ENCODE measurements at places on chromosomes 1 and 21.

GRCh38 chr1:20322081-20322824, 31.6 kb downstream of the VWA5B1 start:
- DNase-seq, result peak; percentile 37

- no peak for DNase-seq
Measured at GRCh38 chr1:214026985-214027384, 39.2 kb downstream of the PROX1 start.

- DNase-seq, result no peak
Measured at GRCh38 chr1:180262628-180263488, 32.8 kb downstream of the LHX4 start.

GRCh38 chr21:24045775-24046215, 1561.5 kb downstream of the MRPL39 start:
- DNase-seq, result no peak

DNA sequence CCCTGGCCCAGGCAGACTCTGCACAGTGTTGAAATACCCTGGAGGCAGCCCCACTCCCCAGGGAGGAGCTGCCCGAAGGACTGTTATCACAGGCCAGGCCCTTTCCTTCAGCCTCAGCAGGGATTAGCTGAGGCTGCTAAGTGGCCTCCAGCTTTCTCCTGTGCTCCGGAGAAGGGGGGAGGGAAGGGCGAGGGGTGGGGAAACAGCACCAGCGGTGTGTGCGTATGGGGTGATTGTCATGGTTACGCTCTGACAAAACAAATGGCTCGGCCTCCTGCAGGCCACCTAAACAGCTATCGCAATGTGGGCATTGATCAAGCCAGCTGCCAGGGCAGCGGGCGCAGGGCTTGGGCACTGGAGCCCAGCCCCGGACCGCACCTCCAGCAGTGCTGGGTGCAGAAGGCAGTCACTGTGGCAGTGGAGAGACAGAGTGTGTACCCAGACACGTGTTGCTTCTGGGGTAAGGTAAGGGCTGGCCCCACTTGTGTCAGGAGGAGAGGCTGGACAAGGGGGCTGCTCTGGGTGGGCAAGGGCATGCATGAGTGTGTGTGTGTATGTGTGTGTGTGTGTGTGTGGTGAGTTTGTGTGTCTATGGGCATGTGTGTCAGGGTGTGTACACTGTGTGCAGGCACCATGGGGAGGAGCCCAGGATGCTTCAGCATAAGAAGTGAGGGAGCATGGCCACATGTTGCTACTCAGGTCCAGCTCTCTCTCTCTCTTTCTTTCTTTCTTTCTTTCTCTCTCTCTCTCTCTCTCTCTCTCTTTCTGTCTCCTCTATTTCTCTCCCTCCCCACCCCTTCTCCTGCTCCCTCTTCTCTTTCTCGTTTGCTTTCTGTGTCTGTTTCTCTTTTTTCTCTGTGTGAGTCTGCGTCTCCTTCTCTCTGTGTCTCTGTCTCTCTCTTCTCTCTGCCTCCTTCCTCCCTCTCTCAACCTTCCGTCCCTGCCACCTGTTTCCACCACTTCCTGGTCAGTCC, at the start of gene VWA5B1:
TSS of gene VWA5B1 (plus strand) at position 252 of the 974 bp plus-strand sequence. CDS start 19,727 bp downstream, outside the sequence.
- no peak for DNase-seq

- no peak for DNase-seq
Measured at GRCh38 chr1:197327776-197328364, 59.8 kb downstream of the CRB1 start.

- no peak for DNase-seq
Measured at GRCh38 chr1:226048886-226049285, 13.6 kb upstream of the H3-3A start.

DNA sequence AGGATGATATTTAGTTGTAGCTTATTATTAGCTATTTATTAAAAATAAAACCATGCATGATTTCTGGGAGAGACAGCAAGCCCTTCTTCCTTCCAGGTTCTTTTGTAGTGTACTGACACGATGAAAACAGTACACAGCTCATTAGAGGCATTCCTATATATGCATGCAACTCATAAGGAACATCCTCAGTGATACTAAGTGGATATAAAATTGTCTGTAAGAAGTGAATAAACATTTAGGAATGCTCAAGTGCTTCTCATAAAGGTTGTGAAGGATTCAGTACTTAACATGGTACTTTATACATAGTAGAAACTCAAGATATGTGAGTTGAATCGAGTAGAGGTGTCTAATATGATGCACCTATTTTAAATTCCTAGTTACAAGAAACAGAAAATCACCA, 287.7 kb downstream of the SDCCAG8 start:
- DNase-seq, result no peak

GRCh38 chr1:56590520-56591011, 11.2 kb upstream of the PLPP3 start:
- no peak for DNase-seq
